NCI-H2107 (cell line): ENCODE measurements at places on chromosomes 1 and 21.

DNA sequence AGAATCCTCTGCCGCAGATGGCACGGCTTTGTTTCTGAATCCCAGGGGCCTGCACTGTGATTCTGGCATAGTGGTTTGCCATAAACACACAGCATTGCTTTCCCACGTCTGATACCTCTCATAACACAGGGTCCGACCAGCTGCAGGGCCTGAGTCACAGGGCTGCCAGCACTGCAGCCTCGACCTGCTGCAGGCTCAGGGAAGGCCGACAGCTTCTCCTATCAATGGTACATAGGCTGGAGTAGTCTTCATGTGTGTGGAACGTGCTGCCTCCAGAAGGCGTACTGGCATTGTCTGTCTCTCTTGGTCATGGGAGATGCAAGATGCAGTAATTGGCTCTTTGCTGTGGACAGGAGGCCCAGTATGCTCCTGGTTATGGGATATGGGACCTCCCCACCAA is 53.5 kb upstream of the PDE9A start:
- DNase-seq: no peak

- no peak for DNase-seq
These were observed 319.5 kb downstream of the RPS6KC1 start for GRCh38 chr1:213370523-213370922.

DNA sequence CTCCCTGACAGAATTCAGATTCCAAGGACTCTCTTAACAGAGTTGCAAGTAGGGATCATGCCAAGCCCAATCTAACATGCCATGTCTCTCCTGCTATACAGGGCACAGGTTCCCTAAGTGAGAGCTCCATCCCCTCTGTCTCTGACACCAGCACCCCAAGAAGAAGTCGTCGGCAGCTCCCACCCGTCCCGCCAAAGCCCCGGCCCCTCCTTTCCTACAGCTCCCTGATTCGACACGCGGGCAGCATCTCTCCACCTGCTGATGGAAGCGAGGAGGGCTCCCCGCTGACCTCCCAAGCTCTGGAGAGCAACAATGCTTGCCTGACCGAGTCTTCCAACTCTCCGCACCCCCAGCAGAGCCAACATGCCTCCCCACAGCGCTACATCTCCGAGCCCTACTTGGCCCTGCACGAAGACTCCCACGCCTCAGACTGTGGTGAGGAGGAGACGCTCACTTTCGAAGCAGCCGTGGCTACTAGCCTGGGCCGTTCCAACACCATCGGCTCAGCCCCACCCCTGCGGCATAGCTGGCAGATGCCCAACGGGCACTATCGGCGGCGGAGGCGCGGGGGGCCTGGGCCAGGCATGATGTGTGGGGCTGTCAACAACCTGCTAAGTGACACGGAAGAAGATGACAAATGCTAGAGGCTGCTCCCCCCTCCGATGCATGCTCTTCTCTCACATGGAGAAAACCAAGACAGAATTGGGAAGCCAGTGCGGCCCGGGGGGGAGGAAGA is 263.2 kb downstream of the ZNF648 start:
- DNase-seq: no peak

GRCh38 chr1:232163533-232163932 is 466.4 kb downstream of the SIPA1L2 start:
- DNase-seq: no peak
